ENCODE measurements at places on chromosomes 11 and 22.

DNA sequence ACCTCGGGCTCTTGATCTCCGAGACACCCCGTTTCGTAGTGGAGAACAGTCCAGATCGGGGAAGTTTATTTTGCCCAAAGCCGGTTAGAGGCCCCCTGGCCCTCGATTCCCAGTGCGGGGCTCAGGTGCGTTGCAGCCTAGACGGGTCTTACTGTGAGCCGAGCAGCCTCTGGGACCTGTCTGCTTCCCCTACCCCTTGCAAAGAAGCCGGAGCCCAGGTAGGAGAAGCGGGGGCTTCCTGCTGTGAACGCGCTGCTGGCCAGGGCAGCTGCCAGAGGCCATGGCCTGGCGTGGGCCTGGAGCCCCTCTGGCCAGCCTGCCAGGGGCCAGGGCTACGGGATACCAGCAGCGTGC, 621 bp downstream of the TSPO start:
- H3K36me3 ChIP-seq: no peaks in the 10 kb centered on the region
- peaks cover 22% of the 10 kb centered on the region for H3K4me1 ChIP-seq
- H3K4me3 ChIP-seq: peak overlapping the region; percentile 93
- no peaks in the 10 kb centered on the region for H3K27me3 ChIP-seq
- peak overlapping the region; percentile 86 for H3K27ac ChIP-seq
- no peak for DNase-seq

DNA sequence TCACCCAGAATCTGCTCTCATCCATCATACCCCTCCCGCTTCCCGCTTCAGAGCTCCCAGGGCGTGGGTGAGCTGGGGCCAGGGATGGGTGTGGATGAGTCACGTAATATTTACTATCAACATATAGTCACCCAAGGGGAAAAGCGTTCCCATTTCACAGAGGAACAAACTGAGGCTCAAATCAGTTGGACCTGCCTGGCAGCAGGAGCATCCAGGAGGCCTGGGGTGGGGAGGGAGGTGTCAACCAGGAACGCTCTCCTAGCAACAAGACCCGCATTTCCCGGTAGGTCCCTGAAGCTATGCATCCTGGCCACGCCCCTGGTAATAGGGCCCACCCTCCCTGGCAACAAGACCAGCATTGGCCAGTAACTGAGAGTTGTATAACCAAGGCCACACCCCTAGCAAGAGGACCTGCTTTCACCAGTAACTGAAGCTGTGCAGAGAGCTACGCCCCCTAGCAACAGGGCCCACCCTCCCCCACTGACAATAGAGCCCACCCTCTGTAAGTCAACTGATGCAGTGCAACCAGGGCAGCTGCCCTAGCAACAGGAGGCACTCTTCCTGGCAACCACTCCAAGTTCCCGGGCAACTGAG, 32.7 kb upstream of the TXNRD2 start:
- no peak overlapping the region for H3K4me3 ChIP-seq
- DNase-seq: no peak
- H3K27ac ChIP-seq: no peak overlapping the region
- H3K4me1 ChIP-seq: peaks cover 23% of the 10 kb centered on the region
- H3K36me3 ChIP-seq: peaks cover 56% of the 10 kb centered on the region

- no peak overlapping the region for H3K4me3 ChIP-seq
- H3K36me3 ChIP-seq: no peaks in the 10 kb centered on the region
- no peaks in the 10 kb centered on the region for H3K4me1 ChIP-seq
- no peak for DNase-seq
- no peak overlapping the region for H3K27ac ChIP-seq
Measured at GRCh38 chr11:119692540-119692820, 36.5 kb downstream of the NECTIN1 start.

DNA sequence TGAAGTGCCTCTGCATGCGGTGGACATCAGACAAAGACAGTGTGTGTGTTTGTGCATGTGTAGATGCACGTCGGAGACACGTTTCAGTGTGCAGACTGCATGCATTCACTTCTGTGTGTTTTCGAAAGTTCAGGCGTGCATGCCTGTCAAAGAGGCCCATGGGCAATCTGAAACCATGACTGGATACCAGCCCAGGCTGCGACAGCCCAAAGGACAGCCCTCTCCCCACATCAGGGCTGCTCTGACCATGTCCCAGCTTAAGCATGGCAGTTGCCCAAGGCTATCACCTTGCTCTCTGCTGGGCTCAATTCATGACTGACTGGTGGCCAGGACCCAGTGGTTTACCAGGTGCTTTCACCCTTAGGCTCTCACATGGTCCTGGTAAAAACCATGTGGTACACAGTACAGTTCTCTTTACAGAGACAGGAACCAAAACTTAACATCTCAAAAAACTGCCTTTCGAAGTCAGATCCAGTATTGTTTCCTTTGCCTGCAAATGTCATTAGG, 423.7 kb upstream of the CADM1 start:
- no peak overlapping the region for H3K27ac ChIP-seq
- no peak for DNase-seq
- no peak overlapping the region for H3K4me3 ChIP-seq
- no peaks in the 10 kb centered on the region for H3K27me3 ChIP-seq

DNA sequence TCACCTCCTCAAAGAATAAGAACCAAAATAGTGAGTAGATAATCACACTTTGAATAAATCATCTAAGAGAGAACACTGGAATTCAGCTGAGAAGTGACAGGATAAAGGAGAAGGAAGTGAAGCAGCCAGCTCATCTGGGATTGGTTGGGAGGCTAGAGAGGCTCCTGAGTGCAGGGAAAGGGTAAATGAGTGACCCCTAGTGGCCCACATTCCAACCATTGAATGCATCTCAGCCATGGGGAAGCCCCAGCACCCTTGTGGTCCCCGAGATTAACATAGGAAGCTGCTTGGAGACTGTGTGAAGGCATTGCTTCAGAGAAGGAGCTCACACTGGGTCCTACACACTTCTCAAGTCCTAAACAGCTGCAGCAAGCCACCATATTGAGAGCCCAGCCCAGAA, 82.3 kb downstream of the JRKL start:
- no peak overlapping the region for H3K4me3 ChIP-seq
- no peaks in the 10 kb centered on the region for H3K4me1 ChIP-seq
- H3K36me3 ChIP-seq: no peaks in the 10 kb centered on the region
- H3K27ac ChIP-seq: no peak overlapping the region

DNA sequence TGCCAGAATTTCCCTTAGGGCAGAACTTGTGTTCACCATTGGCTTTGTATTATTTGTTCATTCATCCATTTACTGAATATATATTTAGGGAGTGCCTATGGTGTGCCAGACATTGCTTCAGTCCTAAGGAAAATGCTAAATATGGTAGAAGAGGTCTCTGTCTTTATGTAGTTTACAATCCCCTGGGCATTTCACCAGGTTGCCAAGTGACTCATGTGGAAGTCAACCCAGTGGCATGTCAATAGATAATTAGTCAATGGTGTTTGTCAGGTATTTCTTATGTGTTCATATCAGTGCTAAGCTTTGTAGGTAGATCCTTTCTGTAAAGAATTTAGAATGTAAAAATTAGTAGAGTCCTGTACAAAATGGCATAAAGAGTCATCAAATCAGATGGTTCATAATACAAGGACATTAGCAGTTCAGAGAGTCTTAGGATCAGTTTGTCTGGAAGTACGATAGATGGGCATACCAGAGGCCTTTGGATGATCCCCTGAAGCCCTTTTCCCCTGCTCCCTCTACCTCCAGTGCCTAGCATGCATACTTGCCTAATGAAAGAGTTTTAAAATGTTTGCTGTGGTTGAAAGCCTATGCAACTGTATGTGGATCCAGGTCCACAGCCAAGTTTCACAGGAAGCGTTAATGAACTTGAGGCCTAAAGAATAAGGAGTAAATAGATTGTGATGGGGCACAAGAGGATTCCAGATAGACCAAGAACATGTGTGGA, 58.5 kb upstream of the SESN3 start:
- no peak for DNase-seq
- H3K4me1 ChIP-seq: no peaks in the 10 kb centered on the region
- H3K27me3 ChIP-seq: no peaks in the 10 kb centered on the region
- H3K27ac ChIP-seq: no peak overlapping the region
- H3K4me3 ChIP-seq: no peak overlapping the region
- H3K36me3 ChIP-seq: no peaks in the 10 kb centered on the region

GRCh38 chr11:69655479-69656428, 14.8 kb downstream of the CCND1 start:
- no peak for DNase-seq
- H3K27ac ChIP-seq: no peak overlapping the region
- H3K4me3 ChIP-seq: no peak overlapping the region

DNA sequence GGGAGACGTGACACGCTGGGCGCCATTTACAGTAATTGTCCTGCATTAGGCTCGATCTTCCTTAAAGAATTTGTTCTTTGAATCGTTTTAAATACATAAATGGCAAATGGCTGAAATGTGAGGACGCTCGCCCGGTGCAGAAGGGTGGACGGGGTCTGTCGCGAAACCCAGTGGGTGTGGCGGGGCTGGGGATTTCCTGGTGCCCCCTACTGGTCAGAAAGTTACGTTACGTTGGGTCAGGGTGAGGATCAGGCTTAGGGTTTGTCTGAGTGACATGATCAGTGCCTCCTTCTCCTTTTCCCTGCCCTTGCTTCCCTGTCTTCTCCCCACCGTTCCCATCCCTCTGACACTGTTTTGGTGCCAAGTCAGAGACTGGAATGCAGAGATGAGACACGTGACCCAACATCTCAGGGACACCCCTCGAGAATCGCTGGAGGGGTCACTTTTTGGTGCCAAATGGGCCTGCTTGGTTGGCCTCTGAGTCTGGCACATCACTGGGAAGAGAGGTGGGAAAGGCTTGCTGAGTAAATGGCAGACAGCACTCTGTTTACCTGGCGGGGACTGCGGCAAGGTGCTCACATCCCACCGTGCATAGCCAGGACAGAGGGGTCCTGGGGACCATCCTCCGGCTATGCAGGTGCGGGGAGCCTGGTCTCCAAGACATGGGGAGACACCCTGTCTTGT, 1107.6 kb downstream of the BRD1 start:
- no peak overlapping the region for H3K27ac ChIP-seq
- no peak for DNase-seq
- no peaks in the 10 kb centered on the region for H3K36me3 ChIP-seq

GRCh38 chr11:82899186-82899820, 927 bp downstream of the PRCP start:
- peaks cover 11% of the 10 kb centered on the region for H3K4me1 ChIP-seq
- H3K4me3 ChIP-seq: peak overlapping the region; percentile 92
- no peaks in the 10 kb centered on the region for H3K36me3 ChIP-seq
- DNase-seq: no peak
- H3K27ac ChIP-seq: peak overlapping the region; percentile 93

- no peak overlapping the region for H3K4me3 ChIP-seq
- DNase-seq: no peak
- H3K27ac ChIP-seq: no peak overlapping the region
- H3K27me3 ChIP-seq: no peaks in the 10 kb centered on the region
- no peaks in the 10 kb centered on the region for H3K36me3 ChIP-seq
- no peaks in the 10 kb centered on the region for H3K4me1 ChIP-seq
Measured at GRCh38 chr11:128814856-128815705, 52.0 kb downstream of the KCNJ1 start.

GRCh38 chr11:130581646-130582045, 133.2 kb downstream of the ADAMTS15 start:
- H3K36me3 ChIP-seq: no peaks in the 10 kb centered on the region
- H3K4me1 ChIP-seq: peaks cover 41% of the 10 kb centered on the region
- H3K27ac ChIP-seq: no peak overlapping the region
- H3K4me3 ChIP-seq: no peak overlapping the region

GRCh38 chr22:40309631-40310030, 36.7 kb upstream of the ADSL start:
- H3K36me3 ChIP-seq: peaks cover 44% of the 10 kb centered on the region
- no peak overlapping the region for H3K4me3 ChIP-seq
- peaks cover 18% of the 10 kb centered on the region for H3K4me1 ChIP-seq
- DNase-seq: no peak
- H3K27me3 ChIP-seq: no peaks in the 10 kb centered on the region
- H3K27ac ChIP-seq: peak overlapping the region; percentile 18

DNA sequence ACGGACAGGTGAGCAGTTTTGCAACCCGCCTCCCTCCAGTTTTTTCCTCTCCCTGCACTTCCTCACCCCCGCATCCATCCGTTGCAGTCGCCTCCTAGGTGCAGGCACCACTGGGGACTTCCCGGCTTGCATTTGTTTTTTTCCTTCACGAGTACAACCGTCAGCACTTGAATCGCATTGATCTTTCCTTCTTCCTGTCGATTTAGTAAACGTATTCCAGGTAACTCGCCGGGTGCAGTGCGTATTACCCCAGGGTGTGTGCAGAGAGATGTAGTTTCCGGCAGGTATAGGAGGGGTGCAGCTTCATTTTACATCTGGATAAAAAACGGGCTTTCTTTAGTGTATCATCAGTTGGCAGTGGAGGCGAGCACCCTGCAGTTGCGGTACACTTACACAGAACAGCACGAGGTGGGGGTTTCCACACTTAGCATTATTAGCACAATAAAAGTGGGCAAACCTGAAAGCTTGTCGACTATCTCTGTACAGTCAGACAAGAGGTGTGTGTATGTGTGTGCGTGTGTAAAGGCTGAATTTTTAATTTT, at the start of gene SORL1-AS1:
Gene SORL1-AS1 (minus strand): TSS at position 359 of the 542 bp plus-strand sequence.
- H3K4me1 ChIP-seq: peaks cover 7% of the 10 kb centered on the region
- peak within 1 kb of the TSS; percentile 94 for H3K4me3 ChIP-seq
- H3K27me3 ChIP-seq: no peaks in the 10 kb centered on the region
- DNase-seq: no peak

GRCh38 chr11:134260503-134260902, 7.1 kb downstream of the ACAD8 start:
- no peak overlapping the region for H3K4me3 ChIP-seq
- H3K27ac ChIP-seq: no peak overlapping the region
- H3K36me3 ChIP-seq: peaks cover 46% of the 10 kb centered on the region

GRCh38 chr11:95915051-95915450, 8.9 kb downstream of the MTMR2 start:
- peak overlapping the region; percentile 63 for H3K27ac ChIP-seq
- H3K4me1 ChIP-seq: peaks cover 46% of the 10 kb centered on the region
- H3K27me3 ChIP-seq: no peaks in the 10 kb centered on the region
- peak overlapping the region; percentile 10 for H3K4me3 ChIP-seq
- DNase-seq: no peak

DNA sequence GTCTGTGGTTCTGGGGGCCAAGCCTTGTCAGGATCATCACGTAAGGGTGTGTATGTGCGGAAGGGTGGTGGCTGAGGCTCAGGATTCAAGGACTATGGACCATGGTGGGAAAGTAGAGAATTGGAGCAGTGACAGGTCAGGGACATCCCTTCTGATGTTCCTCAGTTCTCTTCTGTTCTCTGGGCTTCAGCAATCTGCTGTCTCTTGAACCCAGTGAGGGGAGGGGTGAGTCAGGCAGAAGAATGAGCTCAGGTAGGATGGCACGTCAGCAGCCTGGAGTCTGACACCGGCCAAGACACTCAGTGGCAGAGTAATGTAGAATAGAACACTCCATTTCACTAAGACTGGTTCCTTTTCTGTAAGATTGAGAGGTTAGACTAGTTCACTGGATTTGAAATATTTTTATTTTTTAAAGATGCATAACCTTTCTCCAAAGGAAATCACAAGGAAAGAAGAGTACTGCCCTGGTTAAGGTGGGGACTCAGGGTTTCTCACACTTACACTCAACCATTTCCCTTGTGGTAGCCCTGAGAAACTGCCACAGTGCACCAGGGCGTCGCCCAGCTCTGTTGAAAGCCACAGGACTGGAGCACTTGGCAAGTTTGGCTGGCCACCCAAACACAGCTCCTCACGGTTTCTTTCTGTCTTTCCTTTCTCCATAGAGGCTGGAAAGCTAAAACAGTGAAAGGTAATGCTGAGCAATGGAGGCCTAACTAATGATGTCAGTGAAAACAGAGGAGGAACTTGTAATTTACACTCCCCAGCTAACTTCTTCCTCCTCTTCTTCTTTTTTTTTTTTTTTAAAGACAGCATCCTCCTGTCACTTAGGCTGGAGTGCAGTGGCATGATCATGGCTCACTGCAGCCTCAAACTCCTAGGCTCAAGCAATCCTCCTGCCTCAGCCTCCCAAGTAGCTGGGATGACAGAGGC, 23.1 kb upstream of the MICAL2 start:
- H3K4me1 ChIP-seq: peaks cover 86% of the 10 kb centered on the region
- H3K36me3 ChIP-seq: no peaks in the 10 kb centered on the region
- peak overlapping the region; percentile 77 for H3K4me3 ChIP-seq
- DNase-seq: no peak
